ENCODE measurements at places on chromosomes 12 and 14.

GRCh38 chr12:2386566-2386965 is 333.8 kb downstream of the CACNA1C start:
- DNase-seq, result no peak

GRCh38 chr12:105253866-105254513 is 18.0 kb upstream of the APPL2 start:
- DNase-seq, result no peak

DNA sequence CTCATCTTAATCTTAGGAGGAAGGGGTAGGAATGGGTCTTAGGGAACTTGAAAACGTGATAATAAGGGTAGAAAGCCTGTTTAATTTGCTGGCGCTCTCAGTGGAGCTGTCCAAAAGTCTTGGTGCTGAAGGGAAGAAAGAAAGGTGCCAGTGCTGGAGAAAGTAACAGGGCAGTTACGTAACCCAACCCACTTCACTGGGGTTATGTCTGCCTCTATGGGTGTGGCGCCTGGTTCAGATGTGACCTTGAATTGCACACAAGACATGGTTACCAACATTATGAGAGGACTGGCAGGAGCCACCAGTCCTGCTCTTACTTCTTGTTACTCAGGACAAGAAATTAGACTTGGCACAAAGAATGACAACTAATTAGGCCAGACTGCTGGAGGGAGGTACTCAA is 18.6 kb upstream of the GPATCH2L start:
- DNase-seq, result no peak

DNA sequence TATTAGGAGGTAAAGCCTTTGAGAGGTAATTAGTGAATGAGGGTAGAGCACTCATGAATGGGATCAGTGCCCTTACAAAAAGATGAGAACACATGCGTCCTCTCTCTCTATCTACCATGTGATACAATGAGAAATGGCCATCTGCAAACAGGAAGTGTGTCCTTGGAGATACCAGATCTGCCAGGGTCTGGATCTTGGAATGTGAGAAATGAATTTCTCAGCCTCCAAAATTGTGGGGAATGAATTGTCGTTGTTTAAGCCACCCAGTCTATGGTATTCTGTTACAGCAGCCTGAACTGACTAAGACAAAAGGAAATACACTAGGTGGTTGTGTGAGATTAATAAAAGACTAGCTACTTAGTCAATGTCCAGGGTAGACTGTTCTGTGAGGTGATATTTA is 366.6 kb downstream of the NELL2 start:
- no peak for DNase-seq

DNA sequence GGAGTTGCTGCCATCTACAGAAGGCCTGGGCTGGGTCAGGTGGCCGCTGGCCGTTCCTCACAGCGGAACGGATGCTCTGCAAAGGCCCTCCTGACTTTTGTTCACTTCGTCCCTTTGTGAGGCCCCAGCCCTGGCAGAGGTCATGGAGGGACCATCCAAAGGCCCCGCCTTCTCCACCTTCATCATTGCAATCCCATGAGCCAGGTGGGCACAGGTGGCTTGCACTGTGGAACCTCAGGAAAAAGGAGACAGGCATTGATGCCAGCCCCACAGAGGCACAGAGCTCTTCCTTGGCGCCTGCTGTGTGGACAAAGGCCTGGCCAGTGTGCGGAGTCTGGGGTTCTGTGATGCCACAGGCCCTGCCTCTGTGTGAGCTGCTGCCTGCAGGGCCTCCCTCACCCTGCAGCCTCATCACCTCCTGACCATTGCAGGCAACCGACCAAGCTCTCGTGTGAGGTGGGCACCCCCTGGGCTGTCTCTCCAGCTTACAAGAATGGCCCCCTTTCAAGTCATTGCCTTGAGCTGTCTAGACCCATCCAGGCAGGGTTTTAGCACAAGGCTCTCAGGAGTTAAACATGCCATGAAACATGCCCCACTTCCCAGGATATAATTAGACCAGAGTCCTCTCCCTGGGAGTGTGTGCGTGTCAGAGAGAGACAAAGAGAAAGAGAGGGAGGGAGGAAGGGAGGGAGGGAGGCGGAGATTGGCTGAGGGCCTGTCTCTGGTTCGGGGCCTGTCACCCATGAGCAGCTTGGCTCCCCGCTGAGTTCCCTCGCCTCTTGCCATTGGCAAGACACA is 19.3 kb downstream of the NFKBIA start:
- no peak for DNase-seq

GRCh38 chr12:79250960-79251755 is 386.6 kb downstream of the SYT1 start:
- DNase-seq, result no peak

- no peak for DNase-seq
These were observed 7.2 kb downstream of the MYL6 start for GRCh38 chr12:56165369-56165768.

DNA sequence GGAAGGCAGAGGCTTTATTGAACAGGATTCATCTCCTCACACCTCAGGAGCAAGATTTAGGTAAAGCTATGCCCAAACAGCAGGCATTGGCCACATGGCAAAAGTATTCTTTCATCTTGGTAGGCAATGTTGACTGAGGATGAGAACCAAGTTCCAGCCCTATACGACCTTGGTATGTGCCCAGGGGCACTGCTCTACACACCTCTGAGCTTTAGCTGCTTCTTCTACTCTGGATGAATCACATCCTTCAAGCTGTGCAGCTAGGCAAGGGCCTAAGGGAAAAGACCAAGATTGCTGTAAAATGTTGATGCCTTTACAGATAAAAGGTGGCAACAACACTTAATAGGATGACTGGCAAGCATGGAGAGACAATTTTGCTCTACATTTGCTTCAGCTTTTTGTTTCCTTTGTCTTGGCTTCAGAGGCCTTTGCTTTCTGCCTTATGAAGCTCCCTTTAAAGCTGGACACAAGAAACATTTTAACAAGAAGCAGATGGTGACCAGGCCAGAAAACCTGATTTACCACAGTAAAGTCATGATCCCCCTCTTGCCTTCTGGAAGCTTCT is 183.3 kb upstream of the KITLG start:
- DNase-seq, result no peak

DNA sequence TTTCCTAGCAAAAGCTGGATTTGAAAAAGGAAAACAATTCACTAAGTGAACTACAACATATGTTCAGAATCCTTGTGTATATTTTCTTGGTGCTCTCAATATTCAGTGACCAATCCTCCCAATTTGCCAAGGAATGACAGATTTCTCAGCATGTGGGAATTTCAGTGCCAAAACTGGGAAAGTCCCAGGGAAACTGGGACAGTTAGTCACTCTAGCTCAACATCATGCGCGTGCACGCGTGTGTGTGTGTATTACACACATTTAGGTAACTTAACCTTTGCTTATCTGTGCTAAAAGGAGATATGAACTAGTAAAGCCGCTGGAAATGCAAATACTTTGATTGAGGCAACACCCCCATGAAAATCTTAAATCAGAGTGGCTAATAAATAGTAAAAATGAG is 26.1 kb upstream of the SLC6A13 start:
- no peak for DNase-seq

- no peak for DNase-seq
These were observed 11.3 kb downstream of the C14orf132 start for GRCh38 chr14:96050482-96050881.

GRCh38 chr12:128664501-128664900 is 159.3 kb downstream of the SLC15A4 start:
- no peak for DNase-seq

DNA sequence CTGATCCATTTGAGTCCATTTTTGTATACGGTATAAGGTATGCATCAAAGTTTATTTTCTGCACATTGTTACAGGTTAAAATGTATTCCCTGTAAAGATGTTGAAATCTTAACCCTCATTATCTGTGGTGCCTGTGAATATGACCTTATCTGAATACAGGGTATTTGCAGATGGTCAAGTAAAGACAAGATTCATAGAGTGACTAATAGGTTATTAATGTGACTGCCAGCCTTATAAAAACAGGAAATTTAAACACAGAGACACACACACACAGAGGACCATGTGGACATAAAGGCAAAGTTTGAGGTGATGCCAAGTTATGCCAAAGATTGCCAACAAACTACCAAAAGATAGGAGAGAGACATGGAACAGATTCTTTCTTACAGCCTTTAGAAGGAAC is 347.2 kb upstream of the DCN start:
- DNase-seq, result no peak
